Activated naive CD8-positive, alpha-beta T cell treated with anti-CD3 and anti-CD28 coated beads, Interleukin-2, amount 10 ng/mL, durations not matched to agents 7 days and 5 days (primary cell): ENCODE measurements at places on chromosomes 7 and 10. TPM values are rescaled to one million over a fixed set of nuclear protein-coding genes. Genes with fewer than 3 reads are reported as not detected.

MRPS33 gene
- 44.4 TPM for total RNA-seq

DNA sequence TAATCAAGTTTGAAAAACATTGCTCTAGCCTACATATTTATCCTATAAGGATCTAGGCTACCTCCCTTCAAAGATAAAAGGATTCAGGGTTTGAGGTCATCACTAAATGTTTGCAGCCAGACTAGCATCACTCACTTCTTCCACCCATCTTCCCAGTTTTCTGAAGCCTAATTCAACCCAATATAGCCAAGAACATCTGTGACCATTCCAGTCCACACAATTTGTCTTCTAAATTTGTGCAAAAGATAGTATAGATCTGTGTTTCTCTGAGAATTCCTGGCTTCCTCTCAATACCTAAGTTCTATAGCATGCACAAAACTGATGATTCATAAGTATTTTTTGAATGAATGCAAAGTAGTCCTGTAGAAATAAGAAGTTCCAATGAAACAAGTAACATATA lies 103.0 kb upstream of the CDK1 start:
- no peaks in the 10 kb centered on the region for H3K36me3 ChIP-seq
- H3K4me3 ChIP-seq: no peak overlapping the region
- H3K4me1 ChIP-seq: no peaks in the 10 kb centered on the region
- peaks cover 8% of the 10 kb centered on the region for H3K27me3 ChIP-seq
- DNase-seq: no peak

DNA sequence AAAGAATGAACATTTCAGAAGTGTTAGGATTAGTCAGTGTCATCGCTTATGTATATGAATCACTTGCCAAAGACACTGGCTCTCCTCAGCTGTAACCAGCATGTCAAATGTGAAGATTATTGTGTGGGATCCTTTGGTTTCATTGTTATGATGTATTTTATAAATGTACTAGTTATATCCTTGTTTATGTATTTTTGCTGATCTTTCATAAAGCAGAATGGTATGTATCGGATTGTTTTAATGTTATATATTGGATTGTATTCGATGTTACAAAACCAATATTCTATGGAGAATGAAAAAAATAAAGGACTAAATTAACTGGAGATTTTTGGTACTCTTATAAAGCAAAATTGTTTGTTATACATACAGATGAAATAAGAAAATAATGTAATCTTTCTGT lies 49.2 kb downstream of the ACADSB start:
- no peaks in the 10 kb centered on the region for H3K27me3 ChIP-seq
- H3K27ac ChIP-seq: no peak overlapping the region
- no peaks in the 10 kb centered on the region for H3K4me1 ChIP-seq
- DNase-seq: no peak

- H3K4me3 ChIP-seq: no peak overlapping the region
- DNase-seq: no peak
- H3K4me1 ChIP-seq: no peaks in the 10 kb centered on the region
- no peak overlapping the region for H3K27ac ChIP-seq
Measured at GRCh38 chr7:136213012-136213411, 235.9 kb upstream of the MTPN start.

PRR15 gene
- not detected for total RNA-seq

C10orf62 gene
- total RNA-seq: not detected

- H3K27me3 ChIP-seq: no peaks in the 10 kb centered on the region
- H3K4me3 ChIP-seq: no peak overlapping the region
- no peak for DNase-seq
- H3K27ac ChIP-seq: no peak overlapping the region
Measured at GRCh38 chr7:82036146-82036886, 266.5 kb upstream of the HGF start.

- H3K27ac ChIP-seq: peak overlapping the region; percentile 82
- no peak for DNase-seq
- H3K4me3 ChIP-seq: peak overlapping the region; percentile 67
- H3K36me3 ChIP-seq: peaks cover 31% of the 10 kb centered on the region
- H3K4me1 ChIP-seq: peaks cover 63% of the 10 kb centered on the region
- H3K27me3 ChIP-seq: no peaks in the 10 kb centered on the region
Measured at GRCh38 chr10:14543904-14544210, 213.1 kb upstream of the FRMD4A start.

RPP38 gene
- total RNA-seq: 14.6 TPM
